ENCODE measurements at places on chromosomes 1 and 21.

GRCh38 chr1:11256299-11256698 lies 6.1 kb downstream of the MTOR start:
- DNase-seq: no peak

- no peak for DNase-seq
Observed at GRCh38 chr1:70978623-70979022, 69.0 kb downstream of the PTGER3 start.

- no peak for DNase-seq
Observed at GRCh38 chr21:27633631-27634030, 666.7 kb upstream of the ADAMTS5 start.

DNA sequence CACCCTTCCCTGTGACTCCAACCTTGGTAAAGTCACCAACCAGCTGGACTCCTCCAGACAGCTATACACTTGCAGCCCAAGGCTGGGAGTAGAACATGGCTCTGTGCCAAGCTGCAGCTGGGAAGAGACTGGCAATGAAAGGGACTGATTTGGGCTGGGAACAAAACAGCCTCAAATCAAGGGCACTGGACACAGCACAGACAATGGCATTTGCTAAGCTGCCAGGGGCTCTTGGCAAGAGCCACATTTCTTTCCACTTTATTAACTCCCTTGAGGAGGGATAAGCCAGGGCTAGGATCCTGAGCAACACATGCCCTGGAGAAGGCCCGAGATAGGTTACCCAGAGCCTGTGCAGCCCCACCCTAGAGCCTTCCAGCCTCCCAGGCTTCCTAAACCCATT lies 12.0 kb downstream of the SYT11 start:
- DNase-seq: peak; percentile 88

GRCh38 chr1:166197597-166197996 lies 30.8 kb upstream of the FAM78B start:
- no peak for DNase-seq

DNA sequence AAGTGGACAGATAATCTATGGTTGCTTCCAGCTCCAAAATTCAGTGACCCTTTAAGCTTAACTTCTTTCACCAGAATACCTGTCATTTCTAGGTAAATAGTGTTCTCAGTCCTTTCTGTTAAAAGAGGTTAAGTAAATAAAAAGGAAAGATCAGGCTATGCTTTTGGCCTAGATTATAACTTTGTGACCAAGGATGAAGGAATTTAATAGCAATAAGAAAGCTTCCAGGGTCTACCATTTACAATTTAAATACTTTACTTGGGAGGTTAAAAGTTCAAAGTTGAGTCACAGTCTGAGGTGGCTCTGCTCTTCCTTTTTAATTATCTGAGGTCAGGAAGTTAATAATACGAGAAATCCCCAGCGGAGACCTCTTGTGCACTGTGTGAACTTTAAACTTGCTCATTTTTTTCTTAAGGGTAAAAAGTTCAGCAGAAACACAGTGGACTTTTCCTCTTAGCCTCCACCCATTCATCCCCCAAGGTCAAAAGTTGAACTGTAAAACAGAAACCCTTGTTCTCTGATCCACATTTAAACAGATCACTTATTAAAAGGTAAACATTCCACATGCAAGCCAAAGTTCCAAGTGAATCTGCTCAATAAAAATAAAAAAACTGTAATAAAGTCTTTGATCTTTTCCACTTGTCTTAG lies 187.1 kb downstream of the NRIP1 start:
- DNase-seq: no peak

DNA sequence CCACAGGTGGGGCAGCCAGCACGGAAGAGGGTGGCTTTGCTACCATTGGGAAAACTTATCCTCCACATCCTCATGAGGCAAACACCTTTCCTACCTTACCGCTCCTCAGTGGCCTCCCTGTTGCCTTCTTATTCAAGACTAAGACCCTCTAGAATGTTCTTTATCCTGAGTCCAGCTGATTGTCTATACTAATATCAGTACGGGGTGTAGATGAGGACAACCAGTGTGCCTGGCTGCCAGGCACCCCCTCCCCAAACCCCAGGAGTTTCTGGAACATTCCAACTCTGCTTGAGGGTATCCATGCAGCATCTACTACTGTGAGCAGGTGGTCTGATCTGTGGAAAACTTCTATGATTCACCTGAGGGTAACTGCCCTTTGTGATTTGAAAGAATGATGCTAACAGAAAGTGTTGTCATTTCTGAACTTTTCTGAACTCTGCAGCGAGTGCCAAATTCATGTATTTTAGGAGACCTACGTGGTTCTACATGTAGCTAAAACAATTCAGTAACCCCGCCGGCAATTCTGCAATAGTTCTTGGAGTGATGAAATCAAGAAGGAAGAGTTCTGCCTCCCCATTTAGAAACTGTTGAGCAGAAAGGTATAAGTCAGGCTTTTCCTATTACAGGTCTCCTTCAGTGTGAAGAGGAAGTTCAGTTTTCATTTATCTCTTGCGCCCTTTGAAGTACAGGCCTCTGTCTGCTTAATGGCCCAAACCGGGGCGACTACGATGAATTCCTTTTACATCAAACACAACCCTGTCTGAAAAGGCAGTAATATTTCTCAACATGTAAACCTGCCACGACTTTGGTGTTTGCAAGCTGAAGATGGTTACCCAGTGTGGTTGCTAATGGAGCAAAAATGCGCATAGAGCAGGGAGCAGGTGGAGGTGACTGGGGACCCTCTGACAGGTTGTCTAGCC lies 80.4 kb downstream of the RUNX1 start:
- DNase-seq: no peak

DNA sequence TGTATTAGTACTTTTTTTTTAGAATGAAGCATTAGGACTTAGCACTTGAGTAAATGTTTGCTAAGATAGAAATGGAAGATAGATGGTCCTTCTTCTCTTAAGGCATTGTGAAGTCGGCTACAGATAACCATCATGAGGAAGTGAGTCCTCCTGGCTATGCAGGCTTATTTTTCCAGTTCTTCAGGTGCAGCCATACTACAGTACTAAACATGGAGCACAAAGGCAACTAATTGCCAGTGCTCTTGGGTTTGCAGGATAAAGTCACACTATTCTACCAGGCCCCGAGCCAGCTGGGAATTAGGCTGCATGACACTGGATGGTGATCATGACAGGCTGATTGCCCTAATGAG lies 197.3 kb upstream of the SGIP1 start:
- DNase-seq: no peak

- DNase-seq: peak; percentile 57
Observed at GRCh38 chr1:88302843-88303486, 381.1 kb upstream of the PKN2 start.

DNA sequence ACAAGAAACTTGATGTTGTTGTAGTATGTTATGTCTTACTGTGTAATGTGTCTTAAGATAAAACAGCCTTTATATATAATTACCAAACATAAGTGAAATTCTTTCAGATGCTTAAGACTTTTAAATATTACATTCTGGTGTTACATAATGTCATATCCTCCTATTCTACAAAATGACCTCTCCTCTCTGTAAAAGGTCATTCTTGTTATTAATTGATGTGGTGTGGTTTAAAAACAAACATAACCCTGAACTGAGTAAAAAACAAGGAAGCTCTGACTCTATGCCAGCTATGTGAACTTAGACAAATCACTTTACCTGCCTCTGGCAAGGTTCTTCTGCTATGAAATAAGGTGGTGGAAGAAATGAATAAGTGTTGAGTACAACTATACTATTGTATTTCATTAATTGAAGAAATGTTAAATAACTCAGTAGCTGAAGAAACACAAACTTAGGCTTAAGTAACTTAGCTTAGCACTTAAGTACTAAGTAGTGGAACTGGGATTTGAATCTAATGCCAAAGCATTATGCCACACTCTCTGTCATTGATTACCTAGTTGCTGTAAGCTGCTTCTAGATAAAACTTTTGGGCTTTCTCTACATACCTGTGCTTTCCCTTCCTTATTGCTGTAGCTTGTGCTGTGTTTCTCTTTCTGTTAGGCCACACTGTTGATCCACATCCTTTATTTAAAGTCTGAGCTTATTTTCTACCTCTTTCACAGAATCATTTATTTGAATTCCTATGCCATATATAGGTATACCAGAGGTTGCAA lies 859 bp upstream of the ANGPTL1 start:
- DNase-seq: no peak

DNA sequence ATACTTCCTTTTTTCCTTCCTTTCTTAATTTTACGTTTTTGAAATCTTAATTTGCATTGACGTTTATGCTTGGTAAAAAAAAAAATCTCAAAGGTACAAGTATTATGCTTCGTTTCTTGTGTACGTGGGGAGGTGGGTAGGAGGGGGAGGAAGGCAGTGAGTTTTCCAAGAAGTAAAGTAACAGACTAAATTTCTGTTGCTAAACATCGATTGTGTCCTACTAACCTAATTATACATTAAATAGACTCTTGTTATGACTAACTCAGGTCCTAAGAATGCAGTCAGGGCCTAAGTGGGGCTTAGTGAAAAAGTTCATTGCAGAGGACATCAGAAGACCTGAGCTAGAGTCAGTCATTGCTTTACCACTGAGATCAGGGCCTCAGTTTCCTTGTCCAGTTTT lies 17.5 kb downstream of the NEK7 start:
- no peak for DNase-seq

DNA sequence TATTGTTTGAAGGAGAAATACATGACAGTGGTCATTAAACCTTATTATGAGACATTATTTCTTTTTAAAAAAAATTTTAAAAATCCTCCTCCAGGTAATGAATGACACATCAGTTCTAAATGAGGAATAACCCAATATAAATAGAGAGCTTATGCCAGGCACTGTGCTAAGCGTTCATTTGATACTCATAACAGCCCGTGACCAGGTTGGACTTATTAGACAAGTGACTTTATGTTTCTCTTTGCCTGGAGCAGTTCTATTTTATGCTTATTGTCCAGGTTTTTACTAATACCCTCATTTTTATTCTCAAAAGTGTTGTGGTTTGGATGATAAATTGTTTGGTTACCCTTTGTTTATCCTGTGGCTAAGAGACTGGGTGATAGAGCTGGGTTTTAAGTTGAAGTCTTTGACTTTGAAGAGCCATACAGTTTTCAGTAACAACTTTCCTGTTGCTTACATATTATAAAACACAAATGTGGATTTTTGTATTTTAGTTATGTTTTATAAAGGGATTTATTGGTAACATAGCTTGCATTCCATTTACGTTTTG lies 84.2 kb downstream of the RABGAP1L start:
- DNase-seq: no peak
